Activated CD8-positive, alpha-beta memory T cell treated with anti-CD3 and anti-CD28 coated beads, Interleukin-2, amount 50 U/mL, for 4 hours (primary cell): ENCODE measurements at places on chromosomes 4 and X.

GRCh38 chrX:54641530-54641929, 111.5 kb downstream of the GNL3L start:
- DNase-seq, result no peak

GRCh38 chrX:39726771-39727170, 371.0 kb downstream of the BCOR start:
- DNase-seq, result no peak

DNA sequence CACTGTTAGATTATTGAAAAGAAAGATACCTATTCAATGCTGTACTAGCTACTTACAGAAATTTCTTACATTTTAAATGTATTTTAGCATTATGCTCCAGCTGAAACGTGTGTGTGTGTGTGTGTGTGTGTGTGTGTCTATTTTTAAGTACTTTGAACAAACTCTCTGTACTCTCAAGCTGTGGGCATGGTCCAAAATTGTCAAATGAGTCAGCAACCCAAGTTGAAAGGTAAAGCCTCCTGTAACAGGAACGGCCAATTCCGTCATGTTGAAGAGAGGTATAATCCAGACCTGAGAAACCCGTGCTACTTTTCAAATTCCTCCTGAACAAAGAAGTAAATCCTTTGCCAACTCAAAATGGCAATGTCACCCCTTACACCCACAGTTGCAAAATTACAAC, 20.5 kb downstream of the MAOB start:
- DNase-seq, result no peak

DNA sequence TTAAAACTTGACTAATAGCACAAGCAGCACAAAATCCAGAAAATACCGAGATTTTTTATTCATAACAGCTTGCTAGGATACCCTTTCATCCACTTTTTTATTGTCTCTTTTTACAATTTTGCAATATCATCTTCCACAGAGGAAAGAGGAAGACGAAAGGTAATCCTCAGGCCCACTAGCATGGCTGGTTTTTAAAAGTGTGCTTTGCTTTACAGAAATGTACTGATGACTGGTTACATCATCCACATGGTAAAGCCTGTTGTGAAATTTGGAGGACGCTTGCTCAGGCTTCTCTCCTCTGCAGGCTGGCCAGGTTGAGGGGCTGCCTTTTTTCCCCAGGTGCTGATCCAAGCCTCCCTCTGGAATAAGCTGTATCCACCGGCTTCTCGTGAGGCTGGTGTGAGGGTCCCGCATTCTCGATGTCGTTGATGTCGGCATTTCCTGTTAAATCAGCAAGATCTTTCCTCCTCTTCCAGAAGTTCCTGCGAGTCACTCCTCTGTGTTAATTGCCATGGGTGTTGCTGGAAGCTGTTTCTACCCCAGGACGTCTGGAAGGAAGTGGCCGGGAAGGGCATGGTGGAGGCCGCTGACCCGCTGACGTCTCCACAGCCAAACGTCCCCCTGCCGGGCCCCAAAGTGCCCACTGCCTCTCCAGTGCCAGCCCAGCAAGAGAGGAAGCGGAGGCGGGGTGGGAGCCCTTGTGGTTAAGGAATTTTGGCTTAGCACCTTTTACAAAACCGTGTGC, 5.8 kb upstream of the DGKQ start:
- DNase-seq, result no peak

- DNase-seq, result no peak
These were observed 61.5 kb downstream of the EDNRA start for GRCh38 chr4:147542229-147542990.

DNA sequence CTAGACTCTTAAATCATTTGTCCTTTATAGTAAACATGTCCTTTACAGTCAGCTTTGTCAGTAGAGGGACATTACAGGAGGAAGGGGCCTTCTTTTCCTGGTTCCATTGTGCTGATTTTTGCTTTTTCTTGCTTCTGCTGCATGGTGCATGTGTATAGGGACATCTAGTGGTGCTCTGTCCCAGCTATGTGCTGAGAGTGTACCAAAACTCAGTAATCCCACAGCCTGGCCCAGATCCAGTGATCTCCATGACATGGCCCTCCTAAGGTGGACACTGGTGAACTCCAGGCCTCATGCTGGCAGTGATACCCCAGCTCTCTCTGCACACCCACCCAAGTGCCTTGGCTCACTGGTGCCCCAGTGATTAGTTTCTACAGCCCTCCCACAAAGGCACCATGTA, 45.2 kb downstream of the MAGEB17 start:
- no peak for DNase-seq

DNA sequence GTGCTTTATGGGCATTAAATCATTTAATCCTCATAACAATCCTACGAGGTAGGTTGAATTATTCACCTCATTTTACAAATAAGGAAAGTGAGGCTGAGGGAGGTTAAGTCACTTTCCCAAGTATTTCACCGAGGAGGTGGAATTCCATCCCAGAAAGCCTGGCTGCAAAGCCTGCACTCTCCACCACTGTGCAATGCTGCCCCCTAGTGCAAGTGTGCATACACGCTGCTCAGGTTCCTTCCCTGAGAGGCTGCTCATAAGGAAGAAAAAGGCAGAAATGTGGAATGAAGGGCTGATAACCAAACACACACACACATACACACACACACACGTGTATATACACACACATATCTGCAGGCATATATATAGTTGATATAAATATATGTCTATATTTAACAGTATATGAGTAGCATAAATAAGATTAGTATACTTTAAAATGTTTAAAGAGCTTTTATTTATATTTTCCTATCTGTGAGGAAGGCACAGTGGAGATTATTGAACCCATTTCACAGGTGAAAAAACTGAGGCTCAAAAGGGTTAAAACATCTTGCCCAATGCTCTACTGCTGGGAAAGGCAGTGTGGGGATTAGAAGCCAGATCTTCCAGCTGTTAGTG, 714.5 kb upstream of the TENM3 start:
- no peak for DNase-seq

GRCh38 chr4:79182209-79182608, 143.7 kb downstream of the NAA11 start:
- DNase-seq, result no peak

- no peak for DNase-seq
These were observed 6.8 kb upstream of the IQSEC2 start for GRCh38 chrX:53288189-53288588.

DNA sequence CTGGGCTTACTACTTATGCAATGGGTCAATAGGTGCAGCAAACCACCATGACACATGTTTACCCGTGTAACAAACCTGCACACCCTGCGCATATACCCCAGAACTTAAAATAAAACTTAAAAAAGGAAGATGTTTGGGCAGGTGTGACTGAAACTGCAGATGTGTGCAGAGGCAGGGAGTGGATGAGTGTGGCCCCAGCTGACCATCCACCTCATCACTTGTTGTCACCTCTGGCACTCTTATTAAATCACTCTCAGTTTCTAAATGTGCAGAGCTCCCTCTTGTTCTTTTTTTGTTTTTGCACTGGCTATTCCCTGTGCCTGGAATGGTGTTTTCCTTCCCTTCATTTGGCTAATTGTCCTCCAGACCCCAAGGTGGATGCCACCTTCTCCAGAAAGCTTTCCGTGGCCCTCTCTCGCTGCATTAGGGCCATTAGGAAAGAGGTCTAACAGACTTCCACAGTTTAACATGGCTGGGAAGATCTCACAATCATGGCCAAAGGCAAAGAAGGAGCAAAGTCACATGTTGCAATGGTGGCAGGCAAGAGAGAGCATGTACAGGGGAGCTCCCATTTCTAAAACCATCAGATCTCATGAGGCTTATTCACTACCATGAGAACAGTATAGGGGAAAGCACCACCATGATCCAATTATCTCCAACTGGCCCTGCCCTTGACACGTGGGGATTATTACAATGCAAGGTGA, 58.5 kb downstream of the SLC2A9 start:
- DNase-seq, result no peak

DNA sequence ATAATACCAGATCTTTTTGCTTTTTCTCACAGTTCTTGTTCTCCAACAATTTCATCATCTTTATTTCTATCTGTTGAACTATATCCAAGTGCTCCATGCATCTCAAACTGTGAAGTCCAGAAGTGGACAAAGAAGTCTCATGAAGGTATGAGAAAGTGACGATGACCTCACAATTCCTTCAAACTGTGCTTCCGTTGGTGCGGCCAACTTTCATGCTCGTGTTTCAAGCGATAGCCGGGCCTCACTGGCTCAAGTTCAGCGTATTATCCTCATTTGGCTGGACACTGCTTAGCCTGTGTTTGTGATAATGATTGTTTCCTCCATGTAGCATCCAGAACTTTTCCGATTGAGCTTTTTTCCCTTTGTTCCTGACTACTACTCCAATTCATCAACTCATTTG, 143.1 kb downstream of the PALLD start:
- DNase-seq, result no peak

DNA sequence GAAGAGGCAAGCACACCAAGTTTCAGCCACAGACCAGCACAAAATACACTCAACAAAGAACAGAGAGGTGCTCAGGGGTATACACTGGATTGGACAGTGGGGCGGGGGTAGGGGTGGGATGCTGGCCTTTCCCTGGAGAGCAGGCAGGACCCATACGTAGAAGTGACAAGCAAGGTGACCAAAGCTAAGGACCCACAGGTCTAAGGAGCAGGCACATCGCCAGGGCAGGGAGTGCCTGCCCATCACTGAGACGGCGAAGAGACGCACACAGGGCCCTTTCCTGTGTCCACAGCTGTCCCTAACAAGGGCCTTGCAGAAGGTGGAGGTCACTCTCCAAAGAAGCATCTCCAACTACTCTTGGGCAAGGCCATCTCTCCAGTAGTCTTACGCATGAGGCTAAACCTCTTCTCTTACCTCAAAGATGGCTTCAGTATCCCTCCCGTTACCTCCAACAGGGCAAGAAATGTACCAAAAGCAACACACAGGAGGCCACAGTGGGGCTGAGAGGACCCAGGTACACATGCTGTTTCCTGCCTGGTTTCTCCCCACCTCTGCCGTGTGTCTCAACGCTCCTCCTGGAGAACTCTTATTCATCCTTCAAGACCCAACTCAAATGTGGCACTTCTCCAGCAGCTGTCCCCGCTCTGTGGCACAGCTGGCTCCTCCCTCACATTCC, 6.5 kb downstream of the WDR1 start:
- DNase-seq, result no peak

GRCh38 chr4:157992038-157992705, 180.7 kb downstream of the GASK1B start:
- no peak for DNase-seq

DNA sequence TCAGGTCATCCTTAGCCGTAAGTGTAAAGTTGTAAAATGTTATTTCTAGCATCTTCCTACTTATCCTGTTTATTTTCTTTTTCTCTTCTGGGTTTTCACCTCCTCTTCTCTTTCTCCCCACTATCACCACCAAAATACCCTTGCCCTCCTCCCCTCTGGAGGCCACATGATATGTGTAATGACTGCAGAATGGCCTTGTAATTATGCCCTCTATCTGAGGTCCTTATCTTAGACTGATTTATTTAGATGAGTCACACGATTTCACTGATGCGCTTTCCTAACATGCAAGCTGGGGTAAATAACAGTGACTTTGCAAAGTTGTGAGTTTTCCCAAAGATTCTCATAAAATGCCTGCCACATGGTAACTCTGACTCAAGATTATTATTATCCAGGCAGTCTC, 231.8 kb upstream of the GPRIN3 start:
- no peak for DNase-seq

- no peak for DNase-seq
These were observed 19.2 kb downstream of the LAMTOR3 start for GRCh38 chr4:99875071-99875470.

DNA sequence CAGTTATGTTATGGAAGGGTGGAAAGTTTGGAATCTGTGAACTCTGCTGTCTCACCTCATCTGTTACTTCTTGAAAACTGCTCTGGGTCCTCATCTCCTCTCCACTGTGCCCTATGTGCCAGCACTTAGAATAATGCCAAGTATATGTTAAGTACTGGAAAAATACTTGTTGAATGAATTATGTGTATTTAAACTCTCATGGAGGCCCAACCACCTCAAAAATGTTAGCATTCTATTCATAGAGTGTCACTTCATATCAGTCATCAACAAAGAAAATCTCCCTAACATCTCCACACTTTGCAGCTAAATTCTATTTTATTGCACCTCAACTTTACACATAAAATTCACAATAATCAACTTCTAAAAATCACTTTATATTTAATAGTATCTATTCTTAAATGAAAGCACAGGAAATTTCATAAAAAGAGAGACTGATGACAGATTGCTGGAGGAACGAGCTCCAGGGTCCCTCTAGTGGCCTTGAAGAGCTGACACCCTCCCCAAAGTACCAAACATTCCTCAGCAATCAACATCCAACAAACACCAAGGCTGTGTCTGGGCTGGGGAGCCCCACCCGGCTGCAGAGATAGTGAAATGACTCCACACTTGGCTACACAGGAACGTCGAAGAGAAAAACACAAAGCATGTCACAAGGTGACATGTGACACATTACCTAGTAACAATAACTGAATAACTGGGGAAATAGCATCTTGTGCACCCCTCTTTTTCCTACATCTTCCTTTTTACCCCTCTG, 45.8 kb downstream of the SLC39A8 start:
- DNase-seq, result peak; percentile 17

- DNase-seq, result no peak
These were observed 238.3 kb downstream of the DCLK2 start for GRCh38 chr4:150316332-150317205.

- DNase-seq, result no peak
These were observed 102.8 kb upstream of the OR13H1 start for GRCh38 chrX:131441033-131441432.

DNA sequence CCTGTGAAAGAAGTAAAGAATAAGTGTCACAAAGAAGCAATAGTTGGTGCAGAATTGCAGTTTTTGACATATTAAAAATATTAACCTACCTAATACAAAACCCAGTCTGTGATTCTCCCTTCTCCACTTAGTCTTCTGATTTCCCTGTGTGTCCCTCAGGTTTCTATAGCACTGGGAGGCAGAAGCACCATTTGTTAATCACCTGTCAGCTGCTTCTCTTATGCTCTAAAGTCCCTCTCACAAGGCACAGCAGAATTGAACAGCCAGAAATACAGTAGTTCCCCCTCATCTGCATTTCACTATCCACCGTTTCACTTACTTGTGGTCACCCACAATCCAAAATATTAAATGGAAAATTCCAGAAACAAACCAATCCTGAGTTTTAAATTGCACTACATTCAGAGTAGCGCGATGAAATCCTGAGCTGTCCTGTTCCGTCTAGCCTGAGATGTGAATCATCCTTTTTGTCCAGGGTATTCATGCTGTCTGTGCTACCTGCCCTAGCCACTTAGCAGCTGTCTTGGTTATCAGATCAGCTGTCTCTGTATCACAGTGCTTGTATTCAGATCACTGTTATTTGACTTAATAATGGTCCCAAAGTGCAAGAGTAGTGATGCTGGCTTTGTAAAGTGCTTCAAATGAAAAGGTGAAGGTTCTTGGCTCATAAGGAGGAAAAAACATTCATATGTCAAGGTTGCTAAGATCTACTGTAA, 984.1 kb upstream of the GRID2 start:
- no peak for DNase-seq

DNA sequence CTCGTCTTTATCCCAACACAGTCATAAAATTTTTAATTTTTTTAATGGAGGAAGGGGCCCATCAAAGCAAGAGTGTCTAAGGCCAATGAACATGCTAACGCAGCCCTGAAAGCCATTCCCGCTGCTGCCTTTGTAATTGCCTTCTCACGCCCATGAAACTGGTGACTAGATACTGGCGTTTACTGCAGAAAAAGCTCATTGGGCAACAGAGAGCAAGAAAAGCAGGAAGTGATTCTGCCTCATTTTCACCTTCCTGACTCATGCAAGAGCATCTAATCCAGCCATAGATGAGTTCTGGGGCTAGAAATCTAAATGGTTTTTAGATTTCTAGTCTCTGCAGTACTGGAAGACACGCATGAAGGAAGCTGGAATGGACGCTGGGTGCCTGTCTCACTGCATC, 72.5 kb downstream of the ANXA3 start:
- no peak for DNase-seq

- DNase-seq, result no peak
These were observed 5.4 kb upstream of the RS1 start for GRCh38 chrX:18677161-18677869.
